ENCODE measurements at places on chromosomes 4 and X. TPM values are rescaled to one million over a fixed set of nuclear protein-coding genes. Genes with fewer than 3 reads are reported as not detected.

MAGEA12 gene
- total RNA-seq, result not detected

FSTL5 gene
- total RNA-seq, result 0.42 TPM

STK32B gene
- 3.5 TPM for total RNA-seq

CXorf49 gene
- not detected for total RNA-seq

APELA gene
- not detected for total RNA-seq

MAML3 gene
- total RNA-seq, result 8.0 TPM

CAPN6 gene
- 0.50 TPM for total RNA-seq

- DNase-seq, result no peak
These were observed 49.0 kb upstream of the TRAM1L1 start for GRCh38 chr4:117134386-117134785.

- no peak for DNase-seq
These were observed 85.0 kb downstream of the WWC2 start for GRCh38 chr4:183183906-183184535.

DNA sequence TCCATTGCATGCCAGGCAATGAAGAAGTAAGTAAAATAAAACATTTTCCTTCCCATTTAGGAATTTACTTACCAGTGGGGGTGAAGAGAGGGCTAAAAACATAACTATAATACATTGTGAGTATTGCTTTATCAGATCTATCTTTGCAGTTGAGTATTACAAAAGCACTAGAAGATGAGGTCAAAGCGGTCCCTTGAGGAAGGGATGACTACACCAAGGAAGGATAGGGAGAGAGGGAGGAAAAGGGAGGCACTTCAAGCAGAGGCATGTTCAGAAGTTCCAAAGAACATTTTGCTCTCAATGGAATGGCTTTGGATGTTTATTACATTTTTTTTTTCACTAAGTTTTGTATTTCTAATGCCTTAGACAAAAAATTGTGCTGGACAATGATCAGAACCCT lies 127.8 kb downstream of the TET2 start:
- no peak for DNase-seq

GRCh38 chr4:66091786-66092185 lies 421.5 kb upstream of the EPHA5 start:
- DNase-seq, result no peak

- no peak for DNase-seq
These were observed 251.0 kb downstream of the MAPK10 start for GRCh38 chr4:86108834-86109233.

- DNase-seq, result no peak
These were observed 126.0 kb upstream of the CXorf66 start for GRCh38 chrX:140091125-140091886.

DNA sequence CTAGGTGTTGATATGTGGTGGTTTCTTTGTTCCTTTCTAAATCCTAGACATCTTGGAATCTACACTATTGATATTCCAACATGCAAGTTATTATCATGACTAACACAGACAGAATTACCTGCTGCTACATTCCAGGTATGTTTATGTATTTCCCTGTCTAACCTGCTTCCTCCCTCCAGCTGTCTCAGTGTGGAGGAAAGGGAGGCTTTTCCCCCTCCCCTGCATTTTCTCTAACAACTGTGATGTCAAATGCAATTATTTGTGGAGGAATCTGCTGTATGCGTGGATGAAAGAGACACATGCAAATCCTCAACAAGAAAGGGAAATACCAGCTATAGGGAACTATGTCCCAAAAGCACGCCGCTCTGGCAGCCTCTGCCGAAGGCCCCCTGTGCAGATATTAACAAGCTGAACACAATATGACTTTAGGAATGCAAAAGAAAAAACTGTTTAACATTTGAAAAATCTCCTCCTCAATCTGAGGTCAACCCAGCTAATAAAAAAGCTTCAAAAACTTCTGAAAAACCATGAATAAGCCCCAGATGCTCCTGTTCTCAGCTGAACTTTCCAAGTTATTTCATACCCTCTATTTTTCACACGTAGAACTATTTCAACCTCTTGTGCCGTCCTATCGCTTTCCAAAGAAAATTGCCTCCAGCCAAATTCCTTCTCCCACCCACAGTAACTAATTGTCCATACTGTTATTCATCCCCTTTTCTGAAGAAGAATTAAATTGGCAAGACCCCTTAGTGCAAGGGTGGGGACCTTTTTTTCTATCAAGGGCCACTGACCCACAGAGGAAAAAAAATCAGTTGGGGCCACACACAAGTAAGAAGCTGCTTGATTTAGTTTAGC lies 225.1 kb upstream of the GPC4 start:
- DNase-seq, result no peak

DNA sequence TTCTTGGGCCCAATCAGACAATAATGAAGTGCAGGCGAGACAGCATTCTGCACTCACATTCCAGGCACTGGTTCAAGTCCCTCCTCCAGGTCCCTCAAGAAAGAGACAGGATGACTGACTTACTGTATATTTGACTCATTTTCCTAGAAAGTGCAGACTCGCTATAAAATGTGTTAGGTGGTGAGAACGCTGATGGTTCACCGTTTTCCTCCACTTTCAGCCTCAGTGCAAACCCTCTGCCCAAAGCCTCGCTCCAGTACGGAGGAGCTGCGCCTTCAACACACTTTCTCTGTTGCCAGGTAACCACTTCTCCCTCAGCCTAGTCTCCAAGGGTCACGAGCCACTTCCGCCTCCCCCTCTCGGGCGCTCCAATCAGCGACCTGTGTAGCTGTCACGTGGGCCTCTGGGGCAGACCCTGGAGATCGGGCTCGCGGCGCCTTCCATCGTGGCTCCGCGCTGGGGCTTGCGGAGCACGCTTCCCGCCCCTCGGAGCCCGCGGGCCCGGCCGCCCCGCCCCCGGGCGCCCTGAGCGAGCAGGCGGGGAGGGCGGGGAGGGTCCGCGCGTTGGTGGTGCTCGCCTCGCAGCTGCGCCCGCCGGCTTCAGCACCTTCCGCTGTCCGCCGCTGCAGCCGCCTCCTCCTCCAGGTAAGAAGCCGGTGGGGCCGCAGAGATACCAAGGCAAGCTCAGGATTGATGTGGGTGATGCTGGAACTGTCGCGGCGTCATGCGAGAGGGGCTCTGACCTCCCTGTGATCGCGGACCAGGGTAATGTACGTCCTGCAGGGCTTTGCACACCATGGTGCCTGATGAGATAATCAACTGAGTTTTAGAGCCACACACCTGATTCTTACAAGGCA lies at the start of gene WDR17:
WDR17 (plus strand) TSS at position 407 of the 857 bp plus-strand sequence. CDS start 45,740 bp downstream, outside the sequence.
- peak; percentile 96 for DNase-seq

GRCh38 chr4:180057891-180058671 lies 2185.1 kb upstream of the TENM3 start:
- DNase-seq, result no peak

DNA sequence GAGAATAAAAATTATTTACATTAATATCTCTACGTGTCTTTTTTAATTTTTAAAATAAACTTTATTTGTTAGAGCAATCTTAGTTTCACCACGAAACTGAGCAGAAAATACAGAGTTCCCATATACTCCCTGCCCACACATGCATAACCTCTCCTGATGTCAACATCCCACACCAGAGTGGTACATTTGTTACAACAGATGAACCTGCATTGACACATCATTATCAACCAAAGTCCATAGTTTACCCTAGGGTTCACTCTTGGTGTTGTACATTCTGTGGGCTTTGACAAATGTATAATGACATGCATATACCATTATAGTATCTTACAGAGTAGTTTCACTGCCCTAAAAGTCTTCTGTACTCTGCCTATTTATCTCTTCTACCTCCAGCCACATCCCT lies 110.6 kb upstream of the OTUD4 start:
- DNase-seq, result no peak

DNA sequence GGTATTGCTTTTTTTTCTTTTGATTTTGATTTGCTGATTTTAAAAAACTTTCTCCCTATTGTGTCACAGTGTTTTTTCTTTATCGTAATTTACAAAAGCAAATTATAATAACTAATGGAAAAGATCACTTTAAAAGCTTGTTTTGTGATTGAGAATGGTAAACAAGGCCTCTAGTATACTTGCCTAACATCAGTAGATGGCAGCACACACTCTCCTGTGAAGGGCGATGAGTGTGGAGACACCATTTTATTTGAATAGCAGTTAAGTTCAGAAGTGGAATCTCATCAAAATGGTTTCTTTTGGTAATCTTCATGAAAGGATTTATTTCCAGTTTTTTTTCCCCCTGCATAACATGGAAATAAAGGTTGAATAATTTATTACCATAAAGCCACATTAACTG lies 72.3 kb downstream of the PAK3 start:
- DNase-seq, result no peak

GRCh38 chr4:153269218-153269990 lies 65.2 kb downstream of the TRIM2 start:
- DNase-seq, result no peak

DNA sequence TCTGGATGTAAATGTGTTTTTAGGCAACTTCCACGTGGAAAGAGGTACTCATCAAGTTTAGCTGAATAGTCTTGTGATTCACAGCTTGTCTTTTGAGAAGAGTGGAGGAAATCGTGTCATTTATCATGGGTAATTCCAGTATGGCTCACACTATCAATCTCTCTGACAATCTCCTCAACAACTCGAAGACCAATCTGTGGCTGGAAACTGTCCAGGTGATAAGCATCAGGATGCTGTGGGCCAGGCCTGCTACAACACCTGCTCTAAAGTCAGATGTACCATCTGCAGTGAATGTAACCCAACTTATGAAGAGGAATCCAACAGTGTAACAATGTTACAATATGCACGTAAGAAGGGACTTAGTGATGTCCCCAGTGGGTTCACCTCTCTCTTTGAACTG lies 132.1 kb upstream of the GK2 start:
- DNase-seq, result no peak

DNA sequence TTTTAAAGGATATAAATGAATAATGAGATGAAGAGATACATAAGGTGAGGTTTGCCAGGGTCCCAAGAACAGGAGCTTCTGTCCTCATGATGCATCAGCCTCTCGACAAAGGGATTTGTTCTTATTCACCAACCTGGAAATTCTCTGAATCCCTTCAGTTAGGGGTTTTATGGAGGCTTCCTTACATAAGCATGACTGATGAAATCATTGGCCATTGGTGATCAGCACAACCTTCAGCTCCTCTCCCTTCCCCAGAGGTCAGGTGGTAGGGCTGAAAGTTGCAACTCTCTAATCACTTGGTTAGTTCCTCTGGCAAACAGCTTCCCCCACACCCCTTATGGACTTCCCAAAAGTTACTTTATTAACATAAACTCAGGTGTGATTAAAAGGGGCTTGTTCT lies 222.0 kb downstream of the SPRY1 start:
- no peak for DNase-seq

GRCh38 chrX:119194621-119195020 lies 41.5 kb upstream of the PGRMC1 start:
- DNase-seq, result no peak

- DNase-seq, result no peak
These were observed 1.2 kb downstream of the IL15 start for GRCh38 chr4:141637565-141637964.

DNA sequence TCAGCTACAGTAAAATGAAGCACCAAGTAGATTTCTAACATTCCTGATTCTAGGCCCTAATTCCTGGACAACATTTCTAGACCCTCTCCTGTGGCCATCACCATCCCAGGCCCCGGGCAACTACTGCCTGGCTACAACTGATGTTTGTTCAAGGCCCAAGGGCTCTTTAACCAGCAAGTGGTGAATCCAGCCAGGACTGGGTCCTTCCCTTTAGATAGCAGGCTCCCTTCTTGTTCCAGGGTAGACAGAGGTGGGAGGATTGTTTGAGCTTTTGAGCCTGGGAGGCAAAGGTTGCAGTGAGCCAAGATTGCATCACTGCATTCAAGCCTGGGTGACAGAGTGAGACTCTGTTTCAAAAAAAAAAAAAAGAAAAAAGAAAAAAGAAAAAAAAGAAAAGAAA lies 12.7 kb upstream of the AADAT start:
- no peak for DNase-seq

GRCh38 chr4:6378493-6379445 lies 93.6 kb downstream of the PPP2R2C start:
- no peak for DNase-seq

DNA sequence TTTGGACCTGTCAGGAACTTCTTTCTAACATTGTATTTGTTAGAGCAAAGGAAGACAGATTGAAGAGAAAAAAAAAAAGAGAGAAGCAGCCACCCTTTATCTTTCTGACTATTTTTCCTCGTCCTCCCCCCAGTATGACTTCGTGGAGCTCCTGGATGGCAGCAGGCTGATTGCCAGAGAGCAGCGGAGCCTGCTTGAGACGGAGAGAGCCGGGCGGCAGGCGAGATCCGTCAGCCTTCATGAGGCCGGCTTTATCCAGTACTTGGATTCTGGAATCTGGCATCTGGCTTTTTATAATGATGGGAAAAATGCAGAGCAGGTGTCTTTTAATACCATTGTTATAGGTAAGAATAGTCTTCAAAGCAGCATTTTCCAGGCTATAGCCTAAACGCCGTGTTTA lies 237.7 kb downstream of the DCTD start:
- DNase-seq, result no peak

GRCh38 chrX:1533058-1533457 lies 3.9 kb downstream of the P2RY8 start:
- no peak for DNase-seq

DNA sequence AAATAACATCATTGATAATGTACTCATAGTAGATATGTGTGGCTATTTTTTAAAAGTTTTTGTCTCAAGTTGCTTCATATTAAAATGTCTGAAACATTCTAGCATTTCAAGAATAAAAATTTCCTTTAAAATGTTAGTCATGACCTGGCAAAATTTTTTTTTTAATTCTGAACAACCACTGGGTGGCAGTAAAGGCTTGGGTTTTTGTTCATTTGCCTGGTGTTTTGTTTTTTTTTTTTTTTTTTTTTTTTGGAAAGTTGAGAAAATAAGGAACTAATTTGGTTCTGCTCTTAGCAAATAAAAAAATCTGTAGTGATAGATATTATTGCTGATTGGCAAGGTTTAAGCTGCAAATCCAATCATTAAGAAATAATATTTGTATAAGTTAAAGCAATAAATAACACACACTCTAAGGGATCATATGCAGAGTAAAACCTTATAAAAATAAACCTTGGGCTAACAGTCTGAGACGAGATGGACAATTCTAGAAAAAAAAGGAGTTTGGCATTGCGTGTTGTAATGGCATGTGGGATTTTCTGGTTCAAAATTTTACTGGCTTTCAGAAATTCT lies 81.4 kb downstream of the CEP44 start:
- no peak for DNase-seq

DNA sequence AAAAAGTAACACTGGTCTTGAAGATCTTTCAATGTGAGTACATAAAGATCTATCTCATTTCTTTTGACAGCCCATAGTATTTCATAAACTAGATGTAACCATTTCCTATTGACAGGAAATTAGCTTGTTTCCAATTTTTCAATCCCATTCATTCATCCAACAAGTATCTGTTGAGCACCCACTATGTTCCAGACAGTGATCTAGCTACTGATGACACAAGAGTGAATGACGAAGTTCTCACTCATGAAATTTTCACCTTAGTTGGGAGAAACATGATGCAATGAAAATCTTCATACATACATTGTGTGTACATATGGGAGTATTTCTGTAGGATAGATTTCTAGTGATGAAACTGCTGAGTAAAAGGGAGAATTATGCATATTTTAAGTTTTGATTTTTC lies 1.7 kb downstream of the CD38 start:
- DNase-seq, result no peak

DNA sequence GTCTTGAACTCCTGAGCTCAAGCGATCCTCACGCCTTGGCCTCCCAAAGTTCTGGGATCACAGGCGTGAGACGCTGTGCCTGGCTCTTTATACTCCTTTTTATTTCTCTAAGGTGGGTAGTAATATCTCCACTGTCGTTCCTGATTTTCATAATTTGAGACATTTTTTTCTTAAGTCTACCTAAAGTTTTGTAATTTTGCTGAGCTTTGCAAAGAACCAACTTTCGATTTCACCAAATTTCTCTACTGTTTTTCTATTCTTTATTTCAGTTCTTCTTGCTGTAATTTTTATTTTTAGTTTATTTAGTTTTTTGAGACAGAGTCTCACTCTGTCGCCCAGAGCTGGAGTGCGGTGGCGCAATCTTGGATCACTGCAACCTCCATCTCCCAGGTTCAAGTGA lies 70.4 kb upstream of the CITED1 start:
- DNase-seq, result no peak
